Stimulated activated CD4-positive, alpha-beta T cell treated with anti-CD3 and anti-CD28 coated beads, TNF-alpha, amount 100 ng/mL, for 4 hours (primary cell): ENCODE measurements at places on chromosomes 7 and 10.

DNA sequence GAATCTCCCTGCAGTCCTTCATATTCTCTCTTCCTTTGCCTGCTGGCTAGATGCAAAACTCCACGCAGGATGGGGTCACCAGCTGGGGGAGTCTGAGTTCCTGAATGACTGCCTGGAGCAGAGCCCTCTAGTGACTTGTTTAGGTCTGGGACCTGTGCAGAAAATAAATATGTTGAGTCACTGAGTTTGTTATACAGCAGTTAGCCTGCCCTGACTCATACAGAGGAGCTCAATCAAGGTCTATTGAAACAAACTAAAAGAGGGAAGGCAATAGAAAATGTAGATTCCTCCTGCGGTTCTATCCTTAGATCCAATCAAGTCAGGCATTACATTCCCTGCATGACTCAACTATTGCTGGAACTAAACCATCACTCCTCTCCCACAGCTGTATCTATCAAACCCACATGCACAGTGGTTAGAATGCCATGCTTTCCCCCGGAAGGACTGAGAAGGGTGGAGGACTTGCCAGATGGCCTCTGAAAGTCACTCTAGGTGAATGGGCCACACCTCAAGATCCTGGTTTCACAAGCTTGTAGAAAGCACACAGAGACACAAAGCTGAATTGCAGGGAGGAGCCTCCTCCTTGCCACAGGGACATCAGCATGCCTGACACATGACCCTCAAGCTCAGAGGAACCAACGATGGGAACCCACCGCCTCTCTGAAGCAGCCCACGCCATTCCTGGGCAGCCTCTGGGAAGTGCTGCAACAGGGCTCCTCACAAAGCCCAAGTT is 73.9 kb downstream of the SH3PXD2A start:
- no peak for DNase-seq

DNA sequence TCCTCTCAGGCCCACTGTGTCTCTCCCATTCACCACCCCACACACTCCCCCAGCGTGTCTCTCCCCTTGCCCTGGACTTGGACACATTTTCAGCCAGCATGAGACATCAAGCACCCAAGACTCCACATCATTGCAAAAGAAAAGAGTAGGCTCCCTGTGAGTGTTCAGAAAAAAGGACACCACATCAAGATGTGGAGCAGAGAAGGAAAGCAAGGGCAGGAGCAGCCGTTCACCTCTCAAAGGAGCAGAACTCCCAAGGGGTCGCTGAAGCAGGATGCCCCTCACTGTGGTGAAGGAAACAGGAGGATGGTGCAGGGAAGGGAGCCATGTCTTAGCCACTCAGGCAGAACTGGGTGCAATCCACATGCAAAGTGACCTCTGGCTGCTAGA is 89.9 kb upstream of the MACROH2A2 start:
- no peak for DNase-seq

- DNase-seq = no peak
These were observed 10.2 kb downstream of the APBB1IP start for GRCh38 chr10:26448292-26448691.

GRCh38 chr7:80093349-80093748 is 41.3 kb upstream of the GNAI1 start:
- DNase-seq = no peak

GRCh38 chr7:90484706-90485105 is 15.3 kb downstream of the PTTG1IP2 start:
- no peak for DNase-seq

DNA sequence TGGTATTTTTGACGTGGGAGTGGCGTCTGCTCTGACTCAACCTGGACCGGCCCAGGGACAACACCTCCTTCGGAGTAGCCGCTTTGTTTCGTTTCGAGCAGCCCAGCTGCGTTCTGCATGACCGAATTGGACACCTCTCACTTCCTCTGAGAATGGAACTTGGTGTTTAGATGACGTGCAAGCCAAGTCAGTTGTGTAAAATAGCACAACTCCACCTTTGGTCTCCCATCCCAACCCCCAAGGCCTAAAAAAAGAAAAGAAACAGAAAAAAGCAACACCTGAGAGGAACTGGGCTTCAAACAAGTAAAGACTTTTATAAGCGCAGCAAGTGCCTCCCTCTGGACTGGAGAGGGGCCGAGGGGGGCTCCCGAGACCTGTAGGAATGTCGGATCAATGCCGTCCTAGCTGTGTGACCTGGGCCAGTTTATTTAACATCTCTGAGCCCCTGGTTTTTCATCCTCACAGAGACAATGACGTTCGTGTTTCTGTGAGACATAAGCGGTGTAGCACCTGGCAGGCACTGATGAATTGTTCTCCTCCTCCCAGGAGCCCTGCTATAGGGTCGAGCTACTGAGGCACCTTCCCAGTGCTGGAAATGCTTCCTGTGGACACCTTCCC is 52.0 kb upstream of the SMNDC1 start:
- DNase-seq = peak; percentile 37

GRCh38 chr10:51308116-51308515 is 233.8 kb downstream of the PRKG1 start:
- no peak for DNase-seq

DNA sequence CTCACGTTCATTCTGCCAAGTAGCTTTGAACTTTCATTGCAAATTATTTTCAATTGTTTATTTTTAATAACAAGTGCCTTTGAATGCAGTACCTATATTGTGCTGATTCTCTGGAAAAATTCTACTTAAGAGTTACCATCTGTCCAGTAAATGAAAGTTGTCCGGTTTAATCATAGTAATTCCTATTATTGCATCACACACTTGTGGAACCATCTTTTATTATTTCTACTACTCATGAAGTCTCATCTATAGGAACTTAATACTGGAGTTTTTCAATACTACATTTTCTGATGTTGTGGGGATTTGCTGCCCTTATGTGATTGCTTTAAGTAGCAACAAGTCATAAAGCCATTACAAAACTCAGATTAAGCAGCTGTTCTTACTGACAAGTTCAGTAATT is 16.5 kb upstream of the SKAP2 start:
- no peak for DNase-seq

DNA sequence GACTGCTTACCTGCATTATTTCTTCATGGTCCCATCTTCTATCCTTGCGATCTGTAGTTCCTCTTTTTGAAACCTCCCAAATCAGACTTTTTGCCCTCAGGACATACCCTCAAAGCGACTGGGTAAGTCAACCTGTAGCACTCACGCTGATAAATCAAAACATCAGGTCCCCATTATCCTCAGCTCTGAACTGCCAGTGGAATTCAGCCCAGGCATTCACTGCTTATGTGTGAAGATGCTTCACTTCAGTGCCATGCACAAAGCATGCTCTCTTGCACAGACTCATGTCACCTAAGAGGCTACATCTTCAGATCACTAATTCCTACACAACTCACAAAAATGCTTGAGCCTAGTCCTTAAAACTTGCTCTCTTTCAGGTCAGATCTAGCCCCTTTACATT is 283.6 kb upstream of the KLF6 start:
- DNase-seq = no peak

DNA sequence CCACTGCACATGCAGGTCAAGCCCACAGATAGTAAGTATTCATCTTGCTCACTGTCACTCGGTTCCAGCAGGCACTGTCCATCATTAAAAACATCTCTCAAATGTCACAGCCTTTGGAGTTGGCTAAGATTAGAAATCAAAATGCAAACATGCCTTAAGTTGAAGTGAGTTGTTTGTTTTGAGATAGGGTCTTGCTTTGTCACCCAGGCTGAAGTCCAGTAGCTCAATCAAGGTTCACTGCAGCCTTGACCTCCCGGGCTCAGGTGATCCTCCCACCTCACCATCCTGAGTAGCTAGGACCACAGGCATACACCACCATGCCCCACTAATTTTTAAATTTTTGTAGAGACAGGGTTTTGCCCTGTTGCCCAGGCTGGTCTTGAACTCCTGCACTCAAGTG is 98.1 kb downstream of the EBF3 start:
- no peak for DNase-seq

DNA sequence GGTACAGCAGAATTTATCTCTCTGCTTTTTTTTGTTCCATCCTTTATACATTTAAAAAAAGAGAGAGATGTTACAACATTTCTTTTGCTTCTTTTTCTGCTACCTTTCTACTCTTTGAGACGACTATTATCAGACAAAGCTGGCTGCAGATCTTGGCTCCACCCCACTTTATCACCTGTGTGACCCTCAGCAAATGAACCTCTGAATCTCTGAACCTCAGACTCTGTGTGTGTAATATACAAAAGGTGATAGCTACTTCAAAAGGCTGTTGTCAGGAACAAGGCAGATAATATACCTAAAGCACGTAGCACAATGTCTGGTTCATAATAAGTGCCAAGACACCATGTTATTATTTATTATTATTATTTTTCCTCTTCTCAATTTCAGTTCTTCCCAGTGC is 32.6 kb upstream of the UBE2D1 start:
- DNase-seq = no peak

DNA sequence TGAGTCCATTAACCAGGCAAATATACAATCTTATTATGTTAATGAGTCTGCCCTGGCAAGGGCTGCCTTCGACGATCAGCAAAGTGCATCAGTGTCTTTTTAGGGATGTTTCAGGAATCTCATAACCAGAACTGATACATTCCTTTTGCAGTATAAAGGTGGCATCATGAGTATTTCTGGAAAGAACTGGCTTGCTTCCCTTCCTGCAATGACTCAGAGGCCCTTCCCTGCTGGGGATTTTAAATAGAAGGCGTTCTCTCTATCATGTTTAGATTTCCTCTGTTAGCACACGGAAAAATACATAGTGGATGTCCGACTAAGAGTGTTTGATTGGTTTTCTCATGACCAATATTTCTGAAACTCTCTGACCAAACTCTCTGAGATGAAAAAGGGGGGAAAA is 1.8 kb downstream of the NPS start:
- no peak for DNase-seq

DNA sequence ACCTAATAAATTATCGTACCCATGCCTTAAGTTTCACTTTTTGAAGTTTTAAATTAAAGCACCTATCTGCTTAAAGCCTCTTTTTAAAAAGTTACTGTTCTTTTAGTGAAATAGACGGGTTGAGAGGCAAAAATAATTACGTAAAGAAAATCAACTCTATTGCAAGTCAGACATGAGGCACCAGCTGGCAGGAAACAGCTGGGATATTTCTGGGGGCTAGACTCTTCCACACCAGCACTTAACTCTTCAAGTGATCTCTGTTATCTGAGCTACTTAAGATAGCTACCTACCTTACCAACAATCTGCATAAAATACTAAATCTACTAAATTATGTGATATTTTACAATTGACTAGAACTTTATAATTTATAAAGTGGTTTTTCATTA is 35.8 kb downstream of the GBF1 start:
- DNase-seq = no peak

DNA sequence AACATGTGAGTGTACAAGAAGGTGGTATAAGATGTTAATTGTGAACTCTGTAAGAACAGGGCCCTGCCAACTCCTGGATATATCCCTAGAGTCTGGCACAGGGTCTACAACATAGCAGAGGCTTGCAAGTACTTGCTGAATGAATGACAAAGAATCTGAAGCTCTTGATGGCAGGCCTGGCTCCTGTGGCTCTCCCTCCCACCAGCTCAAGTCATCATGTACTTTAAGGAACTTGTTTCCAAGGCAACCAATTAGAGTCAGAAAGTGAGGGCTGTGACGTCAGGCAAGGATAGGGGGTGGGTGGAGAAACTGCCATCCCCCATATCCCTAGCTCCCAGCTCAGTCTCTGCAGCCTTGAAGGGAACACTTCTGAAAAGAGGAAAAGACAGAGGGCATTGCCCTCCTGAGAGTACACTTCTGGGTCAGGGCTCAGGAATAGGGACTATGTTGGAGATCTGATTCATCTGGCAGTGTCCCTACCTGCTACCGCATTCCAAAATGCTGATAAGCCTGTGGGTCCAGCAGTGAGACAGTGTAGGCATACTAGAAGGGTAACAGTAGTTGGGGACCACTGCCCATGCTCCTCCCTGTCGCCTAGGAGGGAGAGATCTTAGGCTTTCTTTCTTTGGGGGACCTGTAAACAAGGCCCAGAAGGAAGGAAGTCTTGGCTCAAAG is 34.6 kb upstream of the BTRC start:
- DNase-seq = no peak

DNA sequence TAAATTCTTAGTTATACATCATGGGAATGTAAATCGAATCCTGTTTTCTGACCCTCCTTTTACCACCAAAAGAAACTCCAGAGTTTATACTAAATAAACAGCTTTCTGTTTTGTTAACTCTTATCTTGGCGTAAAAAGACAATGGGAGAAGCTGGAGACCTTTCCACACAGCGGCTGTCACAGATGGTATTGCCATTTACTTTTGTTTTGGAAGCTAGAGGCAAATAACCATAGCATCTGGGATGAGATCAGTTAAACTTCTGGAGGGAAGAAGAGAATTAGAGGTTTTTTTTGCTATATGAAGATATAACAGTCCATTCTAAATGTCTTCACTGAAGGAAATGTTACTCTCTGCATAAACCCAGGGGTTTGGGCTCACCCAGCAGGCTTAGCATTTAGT is 258.9 kb downstream of the REEP3 start:
- DNase-seq = no peak

- no peak for DNase-seq
These were observed 172.6 kb downstream of the SKIDA1 start for GRCh38 chr10:21352886-21353285.

GRCh38 chr7:105656922-105657521 is 75.7 kb upstream of the EFCAB10 start:
- peak; percentile 55 for DNase-seq

GRCh38 chr10:84185526-84186175 is 8.7 kb upstream of the CDHR1 start:
- DNase-seq = no peak

- no peak for DNase-seq
These were observed 757.0 kb upstream of the GALNT17 start for GRCh38 chr7:70374772-70375533.

- DNase-seq = no peak
These were observed 38.2 kb upstream of the CDK6 start for GRCh38 chr7:92874567-92874966.

DNA sequence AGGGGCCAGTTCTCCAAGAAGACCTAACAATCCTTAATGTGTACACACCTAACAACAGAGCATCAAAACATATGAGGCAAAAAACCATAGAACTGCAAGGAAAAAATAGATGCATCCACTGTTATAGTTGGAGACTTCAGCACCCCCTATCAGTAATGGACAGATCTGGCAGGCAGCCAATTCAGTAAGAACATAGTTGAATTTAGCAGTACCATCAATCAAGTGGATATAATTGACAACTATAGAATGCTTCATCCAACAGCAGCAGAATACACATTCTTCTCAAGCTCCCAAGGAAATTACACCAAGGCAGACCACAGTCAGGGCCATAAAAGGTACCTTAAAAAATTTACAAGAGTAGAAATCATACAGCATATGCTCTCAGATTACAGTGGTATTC is 42.2 kb downstream of the POLL start:
- no peak for DNase-seq

GRCh38 chr10:63466144-63466935 is 563 bp upstream of the JMJD1C start:
- peak; percentile 6 for DNase-seq

GRCh38 chr10:120926611-120927010 is 75.4 kb downstream of the WDR11 start:
- no peak for DNase-seq

GRCh38 chr10:44864051-44864450 is 47.1 kb upstream of the TMEM72 start:
- DNase-seq = no peak
